NCI-H2081 (cell line): ENCODE measurements at places on chromosomes 4 and X.
A peak's percentile ranks its signal among the peaks of the same experiment; 100 is the strongest.

- no peak for DNase-seq
Measured at GRCh38 chr4:127985989-127986388, 20.8 kb downstream of the ABHD18 start.

DNA sequence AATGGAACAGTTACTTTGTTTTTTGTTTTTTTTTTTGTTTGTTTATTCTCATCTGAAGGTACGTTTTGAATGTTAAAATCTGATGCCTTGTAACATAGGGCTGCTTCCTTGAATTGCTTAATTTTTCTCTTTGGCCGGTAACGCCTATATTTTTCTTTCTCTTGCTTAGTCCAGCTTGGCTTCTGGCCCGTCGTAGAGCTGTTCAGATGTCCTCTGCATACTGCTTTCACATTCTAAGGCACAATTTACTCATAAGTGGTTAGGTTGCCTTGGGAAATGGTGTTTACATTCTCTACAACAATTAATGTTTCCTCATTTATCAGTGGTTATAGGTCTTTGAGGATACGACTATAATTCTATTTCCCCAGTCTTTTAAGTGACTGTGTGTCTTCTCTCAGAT, 7.9 kb downstream of the NONO start:
- no peak for DNase-seq

- no peak for DNase-seq
Measured at GRCh38 chr4:14917298-14917633, 85.0 kb upstream of the CPEB2 start.

DNA sequence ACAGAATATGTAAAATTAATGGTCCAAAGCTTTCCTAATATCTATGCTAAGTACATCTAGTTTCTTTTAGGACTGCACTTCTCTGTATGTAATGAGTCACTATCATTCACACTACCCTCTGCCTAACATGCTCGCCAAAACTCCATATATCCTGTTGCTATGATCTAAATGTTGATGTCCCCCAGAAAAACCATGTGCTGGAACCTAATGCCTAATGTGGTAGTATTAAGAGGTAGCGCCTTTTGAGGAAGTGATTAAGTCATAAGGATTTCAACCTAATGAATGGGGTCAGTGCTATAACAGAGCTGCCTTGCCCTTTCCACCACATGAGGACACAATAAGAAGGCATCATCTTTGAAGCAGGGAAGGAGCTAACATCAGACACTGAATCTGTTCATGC, 34.9 kb upstream of the NFKB1 start:
- DNase-seq = no peak

DNA sequence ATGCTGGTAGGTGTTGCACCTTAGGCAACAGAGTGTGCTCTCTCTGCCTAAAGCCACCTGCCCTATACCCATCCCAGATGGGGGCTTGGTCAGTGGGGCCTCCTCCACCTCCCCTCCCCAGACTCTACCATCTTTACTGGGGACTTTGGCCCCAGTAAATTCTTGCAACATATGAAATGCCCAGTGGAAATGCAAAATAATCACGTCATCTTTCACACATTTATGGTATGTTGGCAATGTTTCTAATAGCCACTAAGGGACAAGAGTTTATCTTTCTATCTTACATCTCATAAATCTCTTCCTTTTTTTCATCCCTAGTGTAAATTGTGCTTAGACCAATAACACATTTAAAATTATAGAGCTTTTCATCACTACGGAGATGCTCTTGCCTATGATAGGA, 103.0 kb upstream of the MAML3 start:
- DNase-seq = no peak

DNA sequence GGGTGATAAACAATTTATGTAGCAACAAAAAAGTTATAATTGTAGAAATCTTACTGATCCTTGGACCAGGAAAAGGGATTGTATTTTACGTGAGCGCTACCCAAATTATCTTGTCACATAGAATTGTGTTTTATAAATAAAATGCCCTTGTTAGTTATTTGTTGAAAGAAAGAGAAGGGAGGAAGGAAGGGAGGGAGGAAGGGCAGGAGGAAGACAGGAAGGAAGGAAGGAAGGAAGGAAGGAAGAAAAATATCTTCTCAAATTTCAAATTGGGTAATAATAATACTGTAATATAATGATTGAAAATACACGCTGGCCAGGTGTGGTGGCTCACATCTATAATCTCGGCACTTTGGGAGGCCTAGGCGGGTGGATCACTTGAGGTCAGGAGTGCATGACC, 206.2 kb upstream of the TLL1 start:
- DNase-seq = no peak

DNA sequence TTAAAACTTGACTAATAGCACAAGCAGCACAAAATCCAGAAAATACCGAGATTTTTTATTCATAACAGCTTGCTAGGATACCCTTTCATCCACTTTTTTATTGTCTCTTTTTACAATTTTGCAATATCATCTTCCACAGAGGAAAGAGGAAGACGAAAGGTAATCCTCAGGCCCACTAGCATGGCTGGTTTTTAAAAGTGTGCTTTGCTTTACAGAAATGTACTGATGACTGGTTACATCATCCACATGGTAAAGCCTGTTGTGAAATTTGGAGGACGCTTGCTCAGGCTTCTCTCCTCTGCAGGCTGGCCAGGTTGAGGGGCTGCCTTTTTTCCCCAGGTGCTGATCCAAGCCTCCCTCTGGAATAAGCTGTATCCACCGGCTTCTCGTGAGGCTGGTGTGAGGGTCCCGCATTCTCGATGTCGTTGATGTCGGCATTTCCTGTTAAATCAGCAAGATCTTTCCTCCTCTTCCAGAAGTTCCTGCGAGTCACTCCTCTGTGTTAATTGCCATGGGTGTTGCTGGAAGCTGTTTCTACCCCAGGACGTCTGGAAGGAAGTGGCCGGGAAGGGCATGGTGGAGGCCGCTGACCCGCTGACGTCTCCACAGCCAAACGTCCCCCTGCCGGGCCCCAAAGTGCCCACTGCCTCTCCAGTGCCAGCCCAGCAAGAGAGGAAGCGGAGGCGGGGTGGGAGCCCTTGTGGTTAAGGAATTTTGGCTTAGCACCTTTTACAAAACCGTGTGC, 5.8 kb upstream of the DGKQ start:
- DNase-seq = no peak

- peak; percentile 48 for DNase-seq
Measured at GRCh38 chrX:103404231-103405008, 28.1 kb downstream of the BEX3 start.

DNA sequence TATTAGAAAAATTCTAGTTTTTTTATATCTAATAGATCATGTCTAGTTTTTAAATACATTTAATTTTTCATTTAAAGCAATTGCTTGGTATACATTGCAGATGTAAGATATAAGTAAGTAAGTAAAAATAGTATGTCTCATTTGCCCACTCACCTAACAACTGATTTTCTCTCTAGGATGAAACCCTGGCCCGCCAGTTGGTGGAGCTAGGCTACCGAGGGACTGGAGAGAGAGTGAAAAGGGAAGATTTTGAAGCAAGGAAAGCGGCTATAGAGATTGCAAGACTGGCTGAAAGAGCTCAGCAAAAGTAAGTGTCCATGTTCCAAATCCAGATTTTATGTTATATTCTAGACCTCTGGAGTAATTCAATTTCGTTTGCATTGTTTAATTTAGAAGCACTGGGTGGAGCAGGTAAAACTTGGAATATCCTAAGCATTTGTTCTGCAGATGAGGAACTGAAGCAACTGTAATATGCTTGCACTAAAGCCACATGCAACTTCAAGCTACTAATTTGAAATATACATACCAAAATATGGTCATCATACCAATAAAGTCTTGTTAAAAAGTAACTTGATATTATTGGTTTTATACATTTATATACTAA, 27.1 kb downstream of the CFAP299 start:
- DNase-seq = peak; percentile 57

DNA sequence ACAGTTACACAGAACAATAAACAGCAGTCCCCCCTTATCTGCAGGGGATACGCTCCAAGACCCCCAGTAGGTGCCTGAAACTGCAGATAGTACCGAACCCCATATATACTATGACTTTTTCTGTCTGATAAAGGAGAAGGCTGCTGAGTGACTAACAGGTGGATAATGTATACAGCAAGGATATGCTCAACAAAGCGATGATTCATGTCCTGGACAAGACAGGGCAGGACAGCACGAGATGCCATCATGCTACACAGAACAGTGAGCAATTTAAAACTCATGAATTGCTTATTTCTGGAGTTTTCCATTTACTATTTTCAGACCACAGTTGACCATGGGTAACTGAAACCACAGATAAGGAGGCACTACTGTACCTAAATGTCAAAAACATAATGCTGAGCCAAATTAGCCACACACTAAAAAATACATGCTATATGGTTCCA, 76.1 kb downstream of the MANBA start:
- no peak for DNase-seq

DNA sequence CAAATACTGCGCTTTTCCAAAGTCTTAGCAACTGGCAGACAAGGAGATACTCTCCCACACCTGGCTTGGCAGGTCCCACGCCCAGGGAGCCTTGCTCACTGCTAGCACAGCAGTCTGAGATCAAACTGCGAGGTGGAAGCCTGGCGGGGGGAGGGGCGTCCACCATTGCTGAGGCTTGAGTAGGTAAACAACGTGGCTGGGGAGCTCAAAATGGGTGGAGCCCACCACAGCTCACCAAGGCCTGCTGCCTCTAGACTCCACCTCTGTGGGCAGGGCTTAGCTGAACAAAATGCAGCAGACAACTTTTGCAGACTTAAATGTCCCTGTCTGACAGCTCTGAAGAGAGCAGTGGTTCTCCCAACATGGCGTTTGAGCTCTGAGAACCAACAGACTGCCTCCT, 23.0 kb upstream of the NFKB1 start:
- no peak for DNase-seq

GRCh38 chr4:112327965-112328733, 31.0 kb downstream of the ALPK1 start:
- peak; percentile 39 for DNase-seq
